ENCODE measurements at places on chromosomes 12 and 14.
A peak's percentile ranks its signal among the peaks of the same experiment; 100 is the strongest.

DNA sequence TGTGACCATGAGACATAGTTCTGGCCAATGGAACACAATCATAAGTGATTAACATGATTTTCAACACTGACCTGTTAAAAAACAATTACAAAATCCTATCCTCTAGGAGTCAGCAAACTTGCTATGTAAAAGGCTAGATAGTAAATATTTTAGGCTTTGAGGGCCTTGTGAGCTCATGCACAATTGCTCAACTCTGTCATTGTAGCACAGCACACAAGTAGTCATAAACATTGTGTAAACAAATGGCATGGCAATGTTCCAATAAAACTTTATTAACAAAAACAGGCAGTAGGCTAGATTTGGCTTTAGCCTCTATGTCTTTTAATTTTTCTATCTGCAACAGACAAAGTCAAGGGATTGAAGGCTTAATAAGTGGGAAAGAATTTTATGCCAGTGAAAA is 350.7 kb downstream of the C12orf50 start:
- no peak for DNase-seq

DNA sequence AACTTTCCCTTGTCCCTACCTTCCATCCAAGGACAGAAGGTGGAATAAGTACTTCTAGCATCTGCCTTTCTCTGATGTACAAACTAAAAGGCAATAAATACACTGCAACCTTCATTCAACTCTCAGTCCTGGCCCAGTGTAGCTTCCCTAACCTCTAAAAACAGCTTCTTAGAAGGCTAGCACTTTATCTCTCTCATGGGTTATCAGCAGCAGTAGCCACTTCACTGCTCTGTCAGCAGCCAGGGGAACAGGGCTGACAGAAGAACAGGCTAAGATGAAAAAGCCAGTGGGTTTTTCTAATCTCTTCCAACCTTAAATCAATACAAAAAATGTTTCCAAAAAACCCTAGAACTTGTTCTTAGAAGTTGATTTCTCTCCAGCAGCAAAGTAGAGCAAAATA is 13.2 kb downstream of the BAZ2A start:
- no peak for DNase-seq

- DNase-seq, result no peak
Measured at GRCh38 chr14:76056128-76056527, 70.6 kb downstream of the IFT43 start.

GRCh38 chr12:80441921-80442320 is 2.1 kb upstream of the PTPRQ start:
- DNase-seq, result no peak

DNA sequence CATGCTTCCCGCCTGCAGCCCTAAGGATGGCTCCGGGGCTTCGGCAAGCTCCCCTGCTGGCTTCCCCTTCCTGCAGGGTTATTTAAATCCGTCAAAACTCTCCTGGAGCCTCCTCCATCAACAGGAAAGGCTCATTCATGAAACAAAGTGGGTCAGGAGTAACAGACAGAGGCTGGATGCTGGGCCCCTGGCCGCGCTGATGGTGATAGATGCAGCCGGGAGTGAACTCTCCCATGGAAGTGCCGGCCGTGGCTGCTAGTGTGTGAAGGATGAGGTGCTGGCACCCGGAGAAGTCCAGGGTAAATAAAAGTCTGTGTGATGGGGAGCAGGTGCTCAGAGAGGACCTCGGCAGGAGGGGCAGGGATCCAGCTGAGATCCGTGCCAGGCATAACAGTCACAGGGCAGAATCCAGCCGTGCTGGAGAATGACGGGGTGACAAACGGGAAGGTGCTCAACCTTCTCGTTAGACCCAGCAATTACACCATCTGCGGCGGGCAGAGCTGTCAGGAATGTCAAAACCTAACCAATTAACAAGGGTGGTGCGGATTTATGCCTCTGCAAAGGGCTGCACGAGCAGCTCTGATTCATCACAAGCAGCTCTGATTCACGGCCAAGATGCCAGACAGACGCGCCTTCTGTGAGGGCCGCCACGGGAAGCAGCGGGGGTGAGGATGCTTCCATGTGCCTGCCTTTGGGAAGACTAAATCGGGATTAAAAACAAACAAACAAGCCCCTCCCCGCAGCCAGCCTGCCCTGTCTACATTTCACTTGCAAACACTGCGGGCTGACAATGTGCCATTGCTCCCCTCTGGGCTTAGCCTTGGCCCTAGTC is 55.6 kb downstream of the SYNE3 start:
- peak; percentile 70 for DNase-seq

GRCh38 chr12:71240946-71241345 is 83.1 kb upstream of the TSPAN8 start:
- DNase-seq, result no peak

GRCh38 chr14:46091819-46092218 is 559.8 kb downstream of the RPL10L start:
- no peak for DNase-seq

- DNase-seq, result no peak
Measured at GRCh38 chr12:94644141-94644979, 6.0 kb downstream of the TMCC3 start.

DNA sequence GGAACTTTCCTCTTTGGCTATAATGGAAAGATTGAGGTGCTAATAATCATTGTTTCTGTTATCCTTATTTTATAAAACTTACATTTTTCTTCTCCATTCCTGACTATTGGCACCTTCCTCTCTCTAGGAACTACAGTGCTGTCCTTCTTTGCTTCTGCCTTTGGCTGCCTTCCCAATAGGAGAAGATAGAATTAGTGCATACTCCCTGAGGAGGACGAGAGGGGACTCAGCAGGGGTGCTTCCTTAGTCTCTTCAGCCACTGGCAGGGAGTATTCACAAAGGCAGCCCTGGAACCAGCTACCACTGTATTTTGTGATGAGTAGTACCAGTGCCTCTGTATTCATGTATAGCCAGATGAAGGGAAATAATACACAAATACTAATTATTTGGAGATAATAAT is 208.5 kb downstream of the FOXG1 start:
- no peak for DNase-seq

- no peak for DNase-seq
Measured at GRCh38 chr14:100070310-100070709, 5.1 kb downstream of the EVL start.

- no peak for DNase-seq
Measured at GRCh38 chr12:85626001-85626783, 210.0 kb downstream of the RASSF9 start.

DNA sequence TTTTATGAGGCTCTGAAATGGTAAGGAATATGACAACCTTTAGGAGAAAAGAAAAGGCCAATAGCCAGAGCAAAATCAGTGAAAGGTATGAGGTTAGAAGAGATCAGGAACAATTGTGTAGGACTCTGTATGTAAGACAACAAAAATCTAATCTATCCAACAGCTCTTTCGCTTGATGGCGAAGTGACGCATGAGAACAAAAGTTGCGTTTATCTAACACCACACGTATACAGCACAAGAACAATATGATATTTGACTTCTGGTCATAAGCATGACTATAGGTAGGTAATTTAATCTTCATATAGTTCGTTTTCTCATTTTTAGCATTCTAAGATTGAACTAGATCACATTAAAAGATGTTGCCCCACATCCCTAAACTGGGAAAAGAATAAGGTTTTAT is 1.5 kb downstream of the CLECL1 start:
- DNase-seq, result no peak

DNA sequence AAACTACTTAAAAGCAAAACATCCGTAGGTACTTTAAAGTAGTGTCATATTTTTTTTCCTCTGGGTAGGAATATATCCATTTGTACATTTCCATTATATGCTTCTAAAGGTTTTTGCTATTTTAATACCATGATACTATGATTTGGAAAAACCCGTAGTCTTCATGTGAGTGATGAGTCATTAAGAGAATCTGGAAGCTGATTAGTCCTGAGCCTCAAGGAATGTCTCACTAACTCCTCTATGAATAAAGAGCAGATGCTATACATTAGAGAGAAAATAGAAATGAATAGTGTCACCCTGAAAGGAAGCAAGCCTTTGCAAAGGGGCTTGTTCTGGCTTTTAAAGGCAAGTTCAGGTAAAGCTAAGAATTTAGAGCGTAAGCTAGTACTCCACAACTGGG is 432.1 kb downstream of the CCDC91 start:
- no peak for DNase-seq

- no peak for DNase-seq
Measured at GRCh38 chr12:67722296-67722695, 73.8 kb downstream of the DYRK2 start.

DNA sequence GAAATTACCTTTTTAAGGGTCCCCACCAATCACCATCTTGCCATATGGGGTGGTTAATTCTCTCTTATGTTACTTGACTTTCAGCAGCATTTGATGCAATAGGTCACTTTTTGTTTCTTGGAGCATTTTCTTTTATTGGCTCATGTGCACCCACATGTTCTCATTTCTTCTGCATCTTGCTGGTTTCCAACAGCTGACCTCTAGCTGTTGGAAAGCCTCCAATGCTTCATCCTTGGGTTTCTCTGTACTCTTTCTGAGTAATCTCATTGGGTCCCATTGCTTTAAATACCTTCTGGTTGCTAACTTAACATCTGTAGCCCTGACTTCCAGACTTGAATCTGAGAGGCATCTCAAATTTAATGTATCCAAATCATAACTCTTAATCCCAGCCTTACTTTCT is 116.8 kb downstream of the CRADD start:
- DNase-seq, result no peak

DNA sequence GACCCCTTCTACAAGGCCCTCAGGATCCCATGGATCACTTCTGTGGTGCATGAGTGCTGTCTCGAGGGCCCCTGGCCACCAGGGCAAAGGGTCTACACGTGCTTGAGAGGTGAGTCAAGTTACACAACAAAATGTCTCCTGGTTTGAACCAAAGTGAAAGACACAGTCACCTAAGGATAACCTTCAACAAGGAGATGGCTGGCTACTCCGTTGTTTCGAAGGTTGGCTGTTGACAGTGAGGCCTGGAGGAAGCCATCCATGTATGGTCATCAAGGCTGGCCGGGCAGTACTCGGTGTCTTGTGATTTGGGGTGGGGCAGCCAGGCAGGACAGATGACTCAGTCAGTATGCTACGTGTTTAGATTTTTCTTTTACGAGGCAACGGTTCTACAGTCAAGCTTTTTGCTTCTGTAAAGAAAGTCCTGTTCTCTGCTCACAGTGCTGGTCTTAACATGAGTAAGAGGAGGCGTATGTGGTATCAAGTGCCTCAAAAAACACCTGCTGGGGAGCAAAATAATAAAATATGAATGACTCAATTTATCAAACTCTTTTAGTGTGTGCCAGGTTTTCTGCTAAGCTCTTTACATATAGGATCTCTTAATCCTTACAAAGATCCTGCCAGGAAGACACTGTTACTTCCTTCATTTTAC is 18.0 kb upstream of the NT5DC3 start:
- no peak for DNase-seq

- peak; percentile 89 for DNase-seq
Measured at GRCh38 chr12:67515679-67516340, 132.7 kb upstream of the DYRK2 start.

GRCh38 chr14:36111822-36112583 is 64.5 kb downstream of the PTCSC3 start:
- DNase-seq, result no peak

- DNase-seq, result no peak
Measured at GRCh38 chr12:103996595-103996994, 30.9 kb downstream of the TDG start.

DNA sequence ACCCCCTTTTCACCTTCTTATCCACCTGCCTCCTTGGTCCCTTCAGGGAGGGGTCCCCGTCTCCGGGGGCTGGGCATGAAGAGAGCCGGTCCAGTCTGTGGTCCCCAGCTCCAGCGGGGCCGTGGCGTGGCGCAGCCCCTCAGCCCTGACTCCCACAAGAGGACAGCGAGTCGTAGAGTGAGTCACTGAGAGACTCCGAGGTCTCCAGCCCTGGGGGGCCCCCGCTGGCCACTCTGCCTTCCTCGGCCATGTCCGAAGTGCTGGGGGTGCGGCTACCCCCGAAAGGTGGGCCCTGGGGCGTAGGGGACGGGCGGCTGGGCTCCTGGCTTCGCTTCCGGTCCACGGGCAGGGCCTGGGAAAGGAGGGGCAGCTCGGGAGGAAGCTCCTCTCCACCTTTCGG is 36.5 kb downstream of the NCKAP5L start:
- DNase-seq, result no peak
